Stimulated activated naive CD8-positive, alpha-beta T cell treated with anti-CD3 and anti-CD28 coated beads, Interleukin-15, amount 100 ng/mL, for 72 hours (primary cell): ENCODE measurements at places on chromosomes 6 and 20.

DNA sequence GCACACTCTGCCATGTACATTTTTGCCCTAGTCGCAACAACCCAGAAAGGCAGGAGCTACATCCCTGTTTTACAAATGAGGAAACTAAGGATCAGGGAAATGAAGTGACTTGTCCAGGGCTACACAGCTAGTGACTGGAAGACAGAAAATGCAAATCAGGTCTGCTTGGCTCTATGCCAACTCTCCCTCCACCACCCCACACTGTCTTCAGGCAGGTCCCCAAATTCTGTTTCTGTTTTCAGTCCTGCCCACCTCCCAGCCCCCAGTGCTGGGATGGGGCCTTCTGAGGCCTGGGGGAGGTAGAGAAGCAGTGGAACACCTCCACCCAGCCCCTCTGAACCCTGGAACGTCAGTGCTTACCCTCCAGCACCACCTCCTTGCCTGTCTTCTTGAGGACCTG, 5.1 kb downstream of the SNTA1 start:
- no peak for DNase-seq

DNA sequence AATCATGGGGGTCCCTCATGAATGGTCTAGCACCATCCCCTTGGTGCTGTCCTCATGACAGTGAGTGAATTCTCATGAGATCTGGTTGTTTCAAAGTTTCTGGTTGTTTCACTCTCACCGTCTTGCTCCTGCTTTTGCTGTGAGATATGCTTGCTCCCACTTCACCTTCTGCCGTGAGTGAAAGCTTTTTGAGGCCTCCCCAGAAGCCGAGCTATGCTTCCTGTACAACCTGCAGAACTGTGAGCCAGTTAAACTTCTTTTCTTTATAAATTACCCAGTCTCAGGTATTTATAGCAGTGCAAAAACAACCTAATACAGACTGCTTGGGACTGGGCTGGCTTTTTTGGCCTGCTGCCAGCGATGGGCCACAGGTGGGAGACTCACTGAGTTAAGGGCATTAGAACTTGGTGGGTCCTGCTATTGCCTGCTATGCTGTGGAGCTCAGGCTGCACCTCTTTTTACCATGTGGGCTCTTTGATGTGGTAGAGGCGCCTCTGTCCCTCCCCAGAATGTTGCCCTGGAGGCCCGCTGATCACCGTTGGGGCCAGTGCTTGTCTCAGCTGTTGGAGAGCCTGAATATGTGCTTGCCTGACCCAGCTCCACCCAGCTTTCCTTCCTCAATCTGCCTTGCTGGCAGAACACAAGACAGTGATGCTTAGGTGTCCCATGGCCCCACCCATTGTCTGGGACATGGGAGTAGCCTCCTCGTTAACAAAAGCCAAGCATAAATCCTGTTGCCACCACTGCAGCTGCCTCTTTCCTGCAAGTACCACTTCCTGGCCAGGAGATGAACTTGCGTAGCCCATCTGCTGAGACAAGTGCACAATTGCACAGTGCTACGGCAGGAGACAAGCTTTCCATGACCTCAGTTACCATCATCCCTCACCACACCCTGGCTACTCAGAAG, 47.1 kb downstream of the IGF2R start:
- peak; percentile 68 for DNase-seq

DNA sequence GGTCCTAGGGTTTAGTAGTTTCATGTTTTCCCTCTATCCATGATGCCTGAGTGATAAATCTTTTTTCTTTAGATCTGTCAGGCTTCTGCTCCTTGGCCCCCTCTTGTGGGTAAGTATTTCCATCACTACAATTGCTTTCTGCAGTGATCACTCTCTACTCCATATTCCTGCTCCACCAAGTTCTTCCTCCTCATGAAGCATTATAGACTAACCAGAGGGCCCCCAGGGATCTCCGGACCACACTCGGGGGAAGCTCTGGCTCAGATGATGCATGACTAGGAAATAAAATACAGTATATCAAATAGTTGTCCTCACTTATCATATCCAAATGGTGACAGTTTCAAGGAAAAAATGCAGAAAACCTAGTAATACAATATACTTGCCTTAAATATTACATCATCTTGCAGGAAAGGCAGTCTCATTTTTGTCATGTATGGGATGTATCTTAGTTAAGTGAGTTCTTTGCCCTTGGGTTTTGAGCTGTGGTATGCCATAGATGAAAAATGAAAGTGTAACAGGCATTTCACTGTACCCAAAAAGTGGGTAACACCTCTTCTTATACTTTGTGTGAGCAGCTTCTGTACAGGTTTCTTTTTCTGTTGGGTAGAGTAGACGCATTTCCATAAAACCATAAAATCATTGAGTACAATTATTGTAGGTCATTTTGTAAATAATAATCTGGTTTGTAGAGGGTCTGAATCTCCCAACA, 200.9 kb upstream of the EYA4 start:
- no peak for DNase-seq

DNA sequence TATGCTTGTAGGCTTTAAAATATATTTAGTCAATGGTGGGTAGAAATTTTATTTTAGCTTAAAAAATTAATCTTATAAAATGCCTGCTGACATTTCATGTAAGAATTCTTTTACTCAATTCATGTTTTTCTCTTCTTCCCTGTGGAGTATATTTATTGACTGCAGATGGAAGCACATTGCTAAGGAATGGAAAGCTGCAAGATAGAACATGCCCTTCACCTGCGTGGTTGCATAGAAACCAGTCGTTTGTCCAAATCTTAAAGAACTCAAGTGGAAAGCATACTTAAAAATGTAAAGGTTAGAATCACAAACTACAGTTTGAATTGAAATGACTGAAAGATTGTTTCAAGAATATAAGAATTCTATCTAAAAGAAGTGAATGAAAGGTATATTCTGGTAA, 30.7 kb downstream of the C6orf163 start:
- no peak for DNase-seq

GRCh38 chr6:79964607-79965081, 17.3 kb upstream of the ELOVL4 start:
- DNase-seq: no peak

- DNase-seq: no peak
These were observed 41.7 kb downstream of the CNKSR3 start for GRCh38 chr6:154468760-154469159.

GRCh38 chr20:673603-674001, 2.0 kb downstream of the SCRT2 start:
- DNase-seq: no peak

GRCh38 chr6:19205076-19205475, 632.1 kb upstream of the ID4 start:
- no peak for DNase-seq

GRCh38 chr6:140684776-140685550, 1310.5 kb upstream of the CITED2 start:
- DNase-seq: no peak

- DNase-seq: no peak
These were observed 543.1 kb upstream of the IRAK1BP1 start for GRCh38 chr6:78324213-78324612.

DNA sequence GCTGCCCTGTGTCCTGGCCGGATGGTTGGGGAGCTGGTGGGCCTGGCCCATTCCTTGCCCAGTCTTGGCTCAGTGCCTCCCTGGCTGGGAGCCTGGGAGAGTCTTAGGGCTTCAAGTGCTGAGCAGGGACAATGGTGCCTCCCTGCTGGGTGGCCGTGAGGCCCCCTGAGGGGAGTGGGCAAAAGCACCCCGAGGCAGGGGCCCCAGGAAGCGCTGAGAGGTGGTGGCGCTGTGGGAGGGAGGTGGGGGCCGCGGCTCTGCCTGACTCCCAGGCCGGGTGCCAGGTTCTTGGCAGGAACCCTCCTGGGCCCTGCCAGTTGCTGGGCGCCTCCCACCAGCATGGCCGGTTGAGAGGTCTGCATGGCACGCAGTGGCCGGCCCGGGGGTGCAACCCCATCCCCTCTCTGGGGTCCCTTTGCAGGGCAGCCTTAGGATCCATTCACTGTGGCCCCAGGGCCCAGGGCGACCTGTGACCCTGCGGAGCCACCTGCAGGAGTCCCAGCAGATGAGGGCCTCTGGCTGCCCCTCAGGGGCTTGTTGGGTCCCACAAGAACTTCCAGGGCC, 9.2 kb upstream of the RPS21 start:
- DNase-seq: no peak

DNA sequence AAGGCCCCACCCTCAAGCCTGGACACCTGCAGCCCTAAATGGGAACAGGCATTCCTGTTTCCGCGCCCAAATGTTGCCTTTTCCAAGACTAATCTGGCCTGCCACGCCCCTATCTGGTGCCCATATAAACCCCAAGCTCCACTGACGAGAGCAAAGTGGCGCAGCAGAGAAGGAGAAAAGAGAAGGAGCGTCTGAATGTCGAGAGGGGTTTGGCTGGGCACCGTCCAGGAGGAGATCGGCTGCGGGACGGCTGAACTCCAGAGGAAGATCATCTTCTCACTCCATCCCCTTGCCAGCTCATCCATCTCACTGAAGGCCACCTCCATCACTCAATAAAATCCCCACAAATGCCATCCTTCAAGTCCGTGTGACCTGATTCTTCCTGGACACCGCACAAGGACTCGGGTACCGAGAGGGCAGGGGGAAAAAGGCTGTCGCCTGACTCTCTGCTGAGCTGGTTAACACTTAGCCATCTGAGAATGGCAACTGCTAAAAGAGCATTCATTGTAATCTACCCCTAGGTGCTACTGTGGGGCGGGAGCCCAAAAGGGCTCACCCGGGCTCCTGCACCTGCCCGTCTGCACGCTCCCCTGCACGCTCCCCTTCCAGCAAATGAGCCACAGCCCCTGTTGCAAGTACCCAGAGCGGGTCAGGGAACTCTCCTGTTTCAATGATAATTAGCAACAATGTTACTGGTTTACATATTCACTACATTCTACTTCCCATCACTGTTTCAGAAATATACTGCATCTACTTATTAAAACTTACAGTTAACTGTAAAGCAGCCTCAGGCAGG, 23.5 kb downstream of the TAF4 start:
- DNase-seq: no peak

GRCh38 chr6:12291839-12292604, 1.9 kb downstream of the EDN1 start:
- no peak for DNase-seq

GRCh38 chr6:167663784-167664443, 162.8 kb upstream of the AFDN start:
- DNase-seq: no peak

- DNase-seq: no peak
These were observed 69.1 kb downstream of the LCA5 start for GRCh38 chr6:79468116-79468515.

DNA sequence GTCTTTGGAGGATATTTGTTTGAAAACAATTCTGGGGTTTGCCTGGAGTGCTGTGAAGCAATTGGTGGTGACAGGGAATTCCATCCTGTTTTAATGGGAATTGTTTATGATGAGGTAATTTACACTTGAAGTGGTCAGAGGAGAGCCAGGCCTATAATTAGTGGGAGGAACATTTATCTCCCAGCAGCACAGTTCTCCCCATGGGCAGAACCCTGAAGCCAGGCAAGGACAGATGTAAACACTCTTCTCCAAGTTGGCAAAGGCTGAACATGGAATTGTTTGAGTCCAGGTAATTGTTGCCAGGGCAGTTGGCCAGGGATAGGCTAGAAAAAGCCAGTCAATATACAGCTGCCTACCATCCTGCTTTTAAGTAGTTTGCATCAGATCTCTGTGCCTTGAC, 789.7 kb downstream of the FRK start:
- DNase-seq: no peak

- no peak for DNase-seq
These were observed 1.2 kb upstream of the SYNJ2 start for GRCh38 chr6:157980288-157981131.

DNA sequence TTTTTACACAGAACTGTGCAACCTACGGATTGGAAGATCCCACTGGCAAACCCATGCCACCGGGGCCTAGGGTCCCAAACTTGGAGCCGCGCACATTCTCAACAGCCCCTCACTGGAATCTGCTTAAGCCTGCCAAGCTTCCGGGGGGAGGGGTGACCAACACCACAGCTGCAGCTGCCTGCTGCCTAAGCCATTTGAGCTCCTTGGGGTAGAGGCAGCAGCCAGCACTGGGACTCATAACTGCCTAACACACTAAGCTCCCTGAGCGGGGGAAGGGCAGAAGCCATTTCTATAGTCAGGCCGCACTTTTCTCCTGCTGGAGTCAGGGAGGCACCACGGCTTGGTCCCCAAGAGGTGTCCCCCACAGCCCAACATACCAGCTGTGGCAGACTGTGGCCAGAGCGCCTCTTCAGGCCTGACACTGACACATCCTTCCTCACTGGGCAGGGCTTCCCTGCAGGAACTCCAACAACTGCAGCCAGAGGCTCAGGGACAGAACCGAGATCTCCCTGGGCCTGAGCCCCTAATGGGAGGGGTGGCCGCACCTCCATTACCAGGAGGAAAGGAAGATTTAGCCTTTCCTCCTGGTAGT, 270.3 kb upstream of the ECI2 start:
- DNase-seq: no peak

- DNase-seq: no peak
These were observed 72.0 kb upstream of the F13A1 start for GRCh38 chr6:6392214-6393068.

DNA sequence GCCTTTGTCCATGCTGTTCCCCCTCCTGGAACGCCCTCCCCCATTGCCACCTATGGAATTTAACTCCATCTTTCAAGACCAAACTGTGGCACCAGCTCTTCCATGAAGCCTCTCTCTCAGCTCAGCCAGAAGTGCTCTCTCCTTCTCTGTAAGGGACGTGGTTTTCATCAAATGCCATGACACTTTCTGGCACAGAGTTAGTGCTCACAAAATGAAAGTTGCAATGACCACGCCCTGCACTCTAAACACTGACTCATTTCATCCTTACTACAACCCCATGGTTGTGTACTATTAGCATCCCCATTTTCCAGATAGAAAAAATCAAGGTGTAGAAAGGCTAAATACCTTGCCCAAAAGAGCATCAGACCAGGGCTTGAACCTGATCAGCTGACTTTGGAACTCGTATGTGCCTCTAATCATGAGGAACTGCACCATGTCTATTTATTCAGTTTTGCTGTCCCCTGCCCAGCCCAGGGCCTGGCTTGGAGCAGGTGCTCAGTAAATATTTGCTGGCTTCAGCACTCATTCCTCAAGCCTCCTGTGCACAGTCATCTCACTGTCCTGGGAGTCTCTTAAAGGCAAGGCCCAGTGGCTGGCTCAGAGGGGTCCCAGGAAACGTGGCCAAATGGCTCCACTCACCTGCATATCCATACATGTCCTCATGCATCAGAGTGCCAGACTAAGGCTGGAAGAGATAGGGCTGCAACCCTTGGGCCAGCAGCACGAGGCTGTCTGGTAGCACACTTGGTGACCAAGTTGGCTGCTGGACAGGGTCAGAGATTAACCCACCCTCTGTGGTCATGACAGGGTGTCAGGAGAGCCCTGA, 77.9 kb downstream of the MRPL14 start:
- no peak for DNase-seq

GRCh38 chr6:136108361-136108945, 141.7 kb downstream of the MTFR2 start:
- DNase-seq: no peak

- DNase-seq: no peak
These were observed 11.3 kb downstream of the NOX3 start for GRCh38 chr6:155444120-155444917.

DNA sequence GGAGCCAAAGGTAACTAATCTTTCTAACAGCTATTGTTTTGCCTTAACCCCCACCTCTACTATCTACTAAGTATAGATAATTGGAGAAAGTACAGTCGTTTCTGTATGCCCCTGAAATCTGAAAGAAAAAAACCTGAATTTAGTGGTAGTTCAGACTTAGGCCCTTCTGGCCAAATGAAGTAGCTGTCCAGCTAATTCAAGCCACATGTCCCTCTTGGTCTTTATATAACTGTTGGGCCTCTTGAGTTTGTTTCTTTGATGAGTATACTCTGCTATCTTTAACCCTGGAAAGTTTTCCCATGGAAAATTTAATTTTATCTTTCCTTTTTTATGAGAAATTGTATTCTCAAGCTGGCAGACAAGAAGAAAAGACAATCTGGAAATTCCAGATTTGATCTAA, 73.0 kb upstream of the FAM8A1 start:
- DNase-seq: no peak
